ENCODE measurements at places on chromosomes 3 and 15. TPM values are rescaled to one million over a fixed set of nuclear protein-coding genes. Genes with fewer than 3 reads are reported as not detected.

DNA sequence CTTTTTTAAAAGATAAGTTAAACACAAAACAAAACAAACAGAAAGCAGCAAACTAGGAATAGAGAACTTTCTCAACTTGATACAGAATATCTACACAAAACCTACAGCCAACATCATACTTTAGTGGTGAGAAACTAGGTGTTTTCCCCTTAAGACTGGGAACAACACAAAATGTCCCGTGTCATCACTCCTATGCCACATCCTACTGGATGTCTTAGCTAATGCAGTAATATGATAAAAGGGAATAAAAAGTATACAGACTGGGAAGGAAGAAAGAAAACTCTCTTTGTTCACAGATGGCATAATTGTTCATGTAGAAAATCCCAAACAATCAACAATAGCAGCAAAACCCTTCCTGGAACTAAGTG lies 45.9 kb downstream of the TMEM45A start:
- no peak for DNase-seq
- no peak overlapping the region for H3K27ac ChIP-seq
- H3K4me1 ChIP-seq: no peaks in the 10 kb centered on the region
- H3K27me3 ChIP-seq: no peaks in the 10 kb centered on the region

DNA sequence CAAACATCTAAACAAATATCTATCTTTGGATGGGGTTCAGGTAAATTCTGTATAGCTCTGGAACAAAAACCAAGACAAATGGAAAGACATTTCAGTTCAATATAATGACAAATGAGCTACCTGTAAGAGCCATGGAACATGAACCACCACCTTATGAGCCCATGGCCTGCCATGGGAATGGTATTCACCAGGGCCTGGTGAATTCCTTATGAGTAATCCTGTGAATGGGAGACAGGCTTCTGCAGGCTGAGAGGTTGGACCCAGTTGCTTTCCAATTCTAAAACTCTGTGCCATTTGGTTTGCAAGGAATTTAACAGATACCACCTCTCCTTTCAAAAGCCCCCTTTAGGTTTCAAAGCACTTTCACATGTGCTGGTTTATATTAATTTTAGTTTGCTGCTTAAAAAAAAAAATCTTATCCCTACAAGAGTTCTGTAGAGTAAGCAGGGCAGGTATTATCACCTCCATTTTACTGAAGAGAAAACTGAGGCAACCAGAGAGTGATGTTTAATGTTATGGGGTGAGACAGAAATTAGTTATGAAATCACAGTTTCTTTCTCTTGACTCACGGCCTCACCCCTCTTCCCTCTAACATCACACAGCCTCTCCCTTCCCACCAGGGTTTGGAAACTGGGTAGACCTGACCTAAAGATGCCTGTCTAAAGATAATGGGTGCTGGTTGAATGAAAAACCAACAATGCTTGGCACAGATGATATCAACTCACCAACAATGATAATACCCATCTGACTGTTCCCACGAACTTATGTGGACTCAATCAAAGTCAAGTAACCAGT lies 397.6 kb upstream of the WNT5A start:
- H3K4me3 ChIP-seq: no peak overlapping the region
- no peak for DNase-seq
- H3K36me3 ChIP-seq: no peaks in the 10 kb centered on the region
- no peak overlapping the region for H3K27ac ChIP-seq
- no peaks in the 10 kb centered on the region for H3K4me1 ChIP-seq

- H3K4me3 ChIP-seq: no peak overlapping the region
- H3K4me1 ChIP-seq: peaks cover 5% of the 10 kb centered on the region
- no peaks in the 10 kb centered on the region for H3K36me3 ChIP-seq
- no peak overlapping the region for H3K27ac ChIP-seq
- DNase-seq: no peak
Measured at GRCh38 chr3:53592862-53593261, 98.5 kb downstream of the CACNA1D start.

Gene DCP1A
- 23.8 TPM for total RNA-seq

DNA sequence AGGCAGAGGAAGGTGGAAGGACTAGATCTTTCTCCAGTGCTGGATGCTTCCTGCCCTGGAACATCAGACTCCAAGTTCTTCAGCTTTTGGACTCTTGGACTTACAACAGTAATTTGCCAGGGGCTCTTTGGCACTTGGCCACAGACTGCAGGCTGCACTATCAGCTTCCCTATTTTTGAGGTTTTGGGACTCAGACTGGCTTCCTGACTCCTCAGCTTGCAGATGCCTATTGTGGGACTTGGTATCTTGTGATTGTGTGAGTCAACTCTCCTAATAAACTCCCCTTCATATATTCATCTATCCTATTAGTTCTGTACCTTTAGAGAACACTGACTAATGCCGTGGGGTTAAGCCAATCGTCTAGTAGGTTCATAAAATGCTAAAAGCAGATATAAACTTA lies 8.8 kb upstream of the B3GNT5 start:
- no peak overlapping the region for H3K27ac ChIP-seq
- no peak for DNase-seq
- H3K36me3 ChIP-seq: peaks cover 14% of the 10 kb centered on the region
- peaks cover 6% of the 10 kb centered on the region for H3K27me3 ChIP-seq

All from activated naive CD4-positive, alpha-beta T cell treated with anti-CD3 and anti-CD28 coated beads for 36 hours (primary cell).